Upper lobe of left lung (tissue), 6 donors: ENCODE measurements at places on chromosomes 5 and 9. TPM values are rescaled to one million over a fixed set of nuclear protein-coding genes. Genes with fewer than 3 reads are reported as not detected.

Gene FOXD4L4
- 1.0 TPM for total RNA-seq

Gene SCAMP1
- 26.8 TPM for total RNA-seq

Gene UNC5A
- 0.39 TPM for total RNA-seq

Gene SLCO6A1
- not detected for total RNA-seq

Gene PTCH1
- 14.7 TPM for total RNA-seq

Gene SAPCD2
- total RNA-seq: 2.1 TPM

Gene LYRM7
- 3.1 TPM for total RNA-seq

DNA sequence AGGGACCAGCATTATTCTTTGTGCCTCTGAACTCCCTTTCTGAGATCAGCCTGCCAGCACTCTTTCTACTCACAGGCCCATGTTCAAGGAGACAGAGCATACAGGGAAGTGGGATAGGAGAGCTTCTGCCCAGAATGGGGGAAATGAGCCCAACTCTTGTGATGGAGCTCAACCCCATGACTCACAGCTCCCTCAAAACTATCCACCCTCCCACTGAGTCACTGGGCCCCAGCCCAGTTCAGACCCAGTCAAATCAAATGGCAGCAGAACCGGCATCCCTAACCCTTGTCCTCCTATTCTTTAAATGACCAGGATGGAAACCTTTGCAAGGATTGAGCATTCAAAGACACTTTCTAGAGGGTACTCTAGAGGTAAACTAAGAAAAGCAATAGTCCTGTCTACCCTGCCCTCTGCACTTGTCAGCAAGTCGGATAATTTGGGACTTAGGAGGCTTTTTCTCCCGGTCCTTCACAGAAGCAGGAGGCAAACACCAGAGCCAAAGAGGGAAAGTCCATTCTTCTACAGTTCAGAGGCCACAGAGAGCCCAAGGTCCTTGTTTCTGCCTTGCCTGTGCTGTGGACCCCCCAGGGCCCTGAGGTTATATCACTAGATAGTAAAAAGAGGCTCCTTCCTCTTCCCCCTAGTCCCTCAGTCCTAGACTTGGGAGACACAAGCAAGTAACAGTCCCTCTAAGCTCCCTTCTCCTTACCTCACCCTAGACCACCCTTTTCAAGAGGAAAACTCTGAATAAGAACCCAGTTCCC is 3.2 kb downstream of the ATOSB start:
- peaks cover 54% of the 10 kb centered on the region for H3K4me1 ChIP-seq
- DNase-seq: peak; percentile 69
- H3K36me3 ChIP-seq: peaks cover 2% of the 10 kb centered on the region
- H3K27ac ChIP-seq: peak overlapping the region; percentile 85

DNA sequence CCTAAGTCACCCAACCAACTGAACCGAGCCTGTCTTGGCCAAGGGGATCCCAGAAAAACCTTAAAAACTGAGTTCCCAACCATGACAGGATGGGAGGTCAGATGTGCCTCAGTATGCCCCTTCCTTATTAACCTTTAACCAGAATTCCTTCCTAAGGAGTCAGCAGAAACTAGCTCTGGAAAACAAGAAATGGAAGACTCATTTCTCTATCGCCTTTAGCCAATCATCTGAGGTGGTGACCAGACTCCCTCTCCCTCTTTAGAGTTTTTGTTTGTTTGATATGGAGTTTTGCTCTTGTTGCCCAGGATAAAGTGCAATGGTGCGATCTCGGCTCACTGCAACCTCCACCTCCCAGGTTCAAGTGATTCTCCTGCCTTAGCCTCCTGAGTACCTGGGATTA is 37.5 kb downstream of the SLC28A3 start:
- no peak overlapping the region for H3K27ac ChIP-seq
- peaks cover 18% of the 10 kb centered on the region for H3K4me1 ChIP-seq
- H3K36me3 ChIP-seq: no peaks in the 10 kb centered on the region
- H3K4me3 ChIP-seq: no peak overlapping the region

DNA sequence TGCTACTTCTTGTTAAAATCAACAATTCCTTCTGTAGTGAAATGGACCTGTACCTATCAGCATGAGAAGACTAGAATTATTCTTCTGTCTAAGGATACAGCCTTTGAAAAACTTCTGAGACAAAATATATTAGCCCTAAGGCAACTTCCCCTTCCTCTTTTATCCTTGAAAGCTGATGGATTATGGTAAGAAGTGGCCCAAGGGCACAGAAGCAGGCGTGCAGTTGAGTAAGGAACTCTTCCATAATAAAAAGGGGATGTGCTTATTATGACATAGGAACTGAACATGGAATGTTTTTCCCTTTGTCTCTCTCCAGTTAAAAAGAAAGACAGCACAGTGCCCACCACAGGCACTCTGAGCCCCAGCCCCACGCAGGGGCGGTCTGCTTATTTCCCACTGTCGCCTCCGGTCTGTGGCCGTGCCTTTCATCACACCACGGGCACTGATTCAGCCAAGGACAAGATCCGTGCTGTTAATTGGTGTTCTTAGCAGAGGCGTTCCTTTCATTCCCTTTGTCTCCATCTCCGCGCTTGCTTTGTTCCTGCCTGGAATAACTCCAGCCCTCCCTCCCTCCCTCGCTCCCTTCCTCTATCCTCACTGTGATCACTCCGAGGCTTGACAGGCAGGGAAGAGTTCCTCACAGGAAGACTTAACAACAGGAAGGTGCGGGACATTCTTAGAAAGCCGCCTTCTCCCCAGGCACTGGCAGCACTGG is 135.9 kb upstream of the OTULINL start:
- DNase-seq: no peak
- H3K36me3 ChIP-seq: peaks cover 2% of the 10 kb centered on the region
- H3K27ac ChIP-seq: no peak overlapping the region
- peaks cover 25% of the 10 kb centered on the region for H3K4me1 ChIP-seq
- no peak overlapping the region for H3K4me3 ChIP-seq
- no peaks in the 10 kb centered on the region for H3K27me3 ChIP-seq

- DNase-seq: no peak
- H3K36me3 ChIP-seq: no peaks in the 10 kb centered on the region
- no peaks in the 10 kb centered on the region for H3K4me1 ChIP-seq
- no peaks in the 10 kb centered on the region for H3K27me3 ChIP-seq
Measured at GRCh38 chr5:67176936-67177335, 19.7 kb downstream of the CD180 start.

GRCh38 chr9:136137321-136138265 is 18.9 kb upstream of the TMEM250 start:
- H3K27me3 ChIP-seq: peaks cover 13% of the 10 kb centered on the region
- H3K4me1 ChIP-seq: peaks cover 14% of the 10 kb centered on the region
- H3K27ac ChIP-seq: no peak overlapping the region
- no peak overlapping the region for H3K4me3 ChIP-seq

GRCh38 chr5:66871651-66872050 is 275.5 kb downstream of the MAST4 start:
- H3K36me3 ChIP-seq: no peaks in the 10 kb centered on the region
- DNase-seq: no peak
- no peak overlapping the region for H3K27ac ChIP-seq
- no peak overlapping the region for H3K4me3 ChIP-seq

GRCh38 chr5:149617760-149618306 is 36.5 kb downstream of the ARHGEF37 start:
- no peak overlapping the region for H3K27ac ChIP-seq
- H3K27me3 ChIP-seq: no peaks in the 10 kb centered on the region
- no peak for DNase-seq
- H3K36me3 ChIP-seq: peaks cover 16% of the 10 kb centered on the region
- H3K4me3 ChIP-seq: no peak overlapping the region

DNA sequence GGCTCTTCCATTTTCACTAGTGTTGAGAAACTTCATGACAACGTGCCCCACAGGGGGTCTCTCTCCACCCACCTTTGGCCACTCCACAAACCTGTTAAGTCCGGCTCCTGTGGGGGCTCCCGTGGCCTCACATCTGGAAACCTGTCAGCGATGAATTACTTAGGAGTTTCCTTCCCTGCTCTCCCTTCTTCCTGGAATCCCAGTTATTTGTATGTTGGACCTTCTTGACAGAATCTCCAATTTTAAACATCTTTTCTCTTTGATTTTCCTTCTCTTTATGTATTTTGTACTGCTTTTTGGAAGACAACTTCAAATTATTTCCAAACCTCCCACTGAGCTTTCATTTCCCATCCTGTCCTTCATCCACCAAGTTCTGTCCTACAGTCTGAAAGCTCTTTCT is 55.1 kb upstream of the NRARP start:
- H3K4me1 ChIP-seq: peaks cover 18% of the 10 kb centered on the region
- H3K27me3 ChIP-seq: no peaks in the 10 kb centered on the region
- H3K27ac ChIP-seq: no peak overlapping the region
- no peak for DNase-seq
- H3K36me3 ChIP-seq: no peaks in the 10 kb centered on the region

DNA sequence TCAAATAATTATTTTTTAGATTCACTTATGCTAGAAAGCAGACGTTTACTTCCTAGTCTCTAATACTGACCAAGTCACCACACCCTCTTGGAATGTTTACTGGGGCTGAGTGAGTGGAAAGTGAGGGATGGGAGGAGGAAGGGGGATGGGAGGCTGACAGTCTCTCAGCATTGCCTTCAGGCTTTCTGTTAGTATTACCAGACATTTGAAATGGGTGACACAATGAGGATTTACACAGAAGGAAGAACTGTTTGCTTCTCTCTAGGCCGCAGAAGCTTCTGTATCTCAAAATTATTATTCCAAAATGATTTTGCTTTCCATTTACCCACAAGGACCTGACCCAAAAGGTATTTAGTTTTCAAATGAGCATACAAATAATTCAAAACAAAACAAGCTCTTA is 232.8 kb upstream of the ZNF608 start:
- no peak overlapping the region for H3K27ac ChIP-seq
- no peaks in the 10 kb centered on the region for H3K27me3 ChIP-seq
- H3K36me3 ChIP-seq: no peaks in the 10 kb centered on the region
- H3K4me3 ChIP-seq: no peak overlapping the region

- H3K27me3 ChIP-seq: no peaks in the 10 kb centered on the region
- H3K4me3 ChIP-seq: no peak overlapping the region
- no peaks in the 10 kb centered on the region for H3K4me1 ChIP-seq
- DNase-seq: no peak
Measured at GRCh38 chr5:56962286-56962685, 10.4 kb upstream of the MIER3 start.

GRCh38 chr5:72380492-72381274 is 60.5 kb downstream of the PTCD2 start:
- H3K27ac ChIP-seq: no peak overlapping the region
- no peak overlapping the region for H3K4me3 ChIP-seq
- H3K36me3 ChIP-seq: no peaks in the 10 kb centered on the region
- H3K4me1 ChIP-seq: no peaks in the 10 kb centered on the region
- DNase-seq: no peak

- no peaks in the 10 kb centered on the region for H3K27me3 ChIP-seq
- H3K27ac ChIP-seq: peak overlapping the region; percentile 83
- no peak overlapping the region for H3K4me3 ChIP-seq
- peaks cover 44% of the 10 kb centered on the region for H3K4me1 ChIP-seq
- no peaks in the 10 kb centered on the region for H3K36me3 ChIP-seq
- no peak for DNase-seq
Measured at GRCh38 chr9:94921656-94922055, 195.2 kb downstream of the AOPEP start.
